ENCODE measurements at places on chromosomes 6 and 20.

GRCh38 chr6:77425216-77425615, 38.1 kb downstream of the HTR1B start:
- no peak for DNase-seq

DNA sequence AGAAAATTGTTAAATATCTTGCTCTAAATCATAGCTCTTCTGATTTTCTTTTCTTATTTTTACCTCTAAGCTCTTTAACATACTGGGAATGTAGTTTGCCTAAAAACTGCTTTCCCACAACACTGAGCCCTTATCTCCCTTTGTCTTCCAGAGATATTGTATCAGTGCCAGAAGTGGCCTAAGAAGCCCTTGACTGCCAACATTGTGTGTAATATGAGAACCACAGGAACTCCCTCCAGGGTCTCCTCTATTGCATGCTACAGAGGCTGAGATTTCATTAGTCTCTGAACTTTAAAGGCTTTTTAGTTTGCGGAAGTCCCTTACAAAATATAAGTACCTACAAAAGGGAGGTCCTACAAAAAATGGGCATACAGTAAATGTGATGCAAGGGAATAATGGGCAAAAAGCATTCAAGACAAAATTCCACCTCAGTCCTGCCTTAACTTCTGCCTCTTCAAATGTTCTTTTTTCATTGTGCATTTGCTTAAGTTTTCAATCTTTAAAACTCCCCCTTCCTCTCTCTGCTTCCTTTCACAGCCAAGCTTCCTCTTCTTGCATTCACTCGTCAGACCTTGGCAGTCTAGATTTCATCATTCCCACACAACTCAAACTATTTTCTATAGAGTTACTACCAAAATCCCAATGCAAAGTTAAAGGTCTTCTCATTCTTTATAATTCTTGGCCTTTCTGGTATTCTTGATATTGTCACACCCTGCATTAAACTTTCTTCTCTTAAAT, 76.5 kb downstream of the ADGRG6 start:
- DNase-seq: no peak

DNA sequence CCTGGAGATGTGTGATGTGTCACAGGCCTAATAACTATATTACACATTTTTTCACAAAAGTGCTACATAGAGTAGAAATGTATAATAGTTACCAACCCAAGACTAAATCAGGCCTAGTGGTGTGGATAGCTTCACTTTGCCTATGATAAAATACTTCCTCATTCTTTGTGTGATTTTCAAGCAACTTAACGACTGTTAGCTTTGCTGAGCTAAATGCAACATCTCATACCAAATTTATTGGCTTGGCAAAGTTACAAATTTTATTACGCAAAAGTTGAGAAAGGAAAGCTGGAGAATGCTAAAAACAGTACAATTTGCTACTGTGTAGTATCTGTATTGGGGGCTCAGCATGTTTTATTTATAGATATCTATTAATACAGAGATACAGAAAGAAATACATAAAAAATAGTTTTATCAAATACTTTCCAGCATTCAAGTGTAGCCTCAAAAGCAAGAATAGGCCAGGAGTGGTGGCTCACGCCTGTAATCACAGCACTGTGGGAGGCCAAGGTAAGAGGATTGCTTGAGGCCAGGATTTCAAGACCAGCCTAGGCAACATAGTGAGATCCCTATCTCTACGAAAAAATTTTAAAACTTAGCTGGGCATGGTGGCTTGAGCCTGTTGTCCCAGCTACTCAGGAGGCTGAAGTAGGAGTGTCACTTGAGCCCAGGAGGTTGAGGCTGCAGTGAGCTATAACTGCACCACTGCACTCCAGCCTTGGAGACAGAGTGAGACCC, 3.6 kb upstream of the EDN1 start:
- no peak for DNase-seq

DNA sequence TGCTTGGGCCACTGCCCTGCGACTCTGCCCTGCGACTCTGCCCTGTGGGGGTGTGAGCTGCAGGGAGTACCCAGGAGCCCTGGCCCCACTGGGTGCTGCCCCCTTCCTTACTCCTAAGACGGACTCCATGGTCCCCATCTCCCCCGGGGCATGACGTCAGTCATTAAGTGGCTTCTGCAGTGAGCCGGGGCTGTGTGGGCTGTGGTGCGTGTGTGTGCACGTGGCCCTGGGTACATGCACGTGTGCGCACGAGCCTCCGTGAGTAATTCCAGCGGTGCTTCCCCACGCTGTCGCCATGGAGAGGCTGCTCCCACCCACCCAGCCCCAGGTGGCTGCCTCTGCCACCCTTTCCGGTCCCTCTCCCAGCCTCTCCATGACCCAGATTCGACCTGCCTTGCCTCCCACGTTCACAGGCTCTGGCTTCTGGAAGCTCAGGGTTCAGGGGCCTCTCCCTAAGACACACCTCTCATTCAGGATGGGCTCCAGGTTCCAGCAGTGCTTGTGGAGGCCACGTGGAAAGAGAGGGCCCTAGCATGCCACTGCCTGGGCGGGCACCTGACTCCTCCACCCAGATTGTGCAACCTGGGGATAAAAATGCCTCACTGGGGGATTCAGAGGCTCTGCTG, 88.3 kb downstream of the DLGAP4 start:
- DNase-seq: no peak

GRCh38 chr6:131854803-131855202, 47.0 kb downstream of the ENPP1 start:
- no peak for DNase-seq

GRCh38 chr6:79833264-79833963, 113.9 kb downstream of the ELOVL4 start:
- no peak for DNase-seq

GRCh38 chr6:101509536-101509935, 116.0 kb downstream of the GRIK2 start:
- no peak for DNase-seq

DNA sequence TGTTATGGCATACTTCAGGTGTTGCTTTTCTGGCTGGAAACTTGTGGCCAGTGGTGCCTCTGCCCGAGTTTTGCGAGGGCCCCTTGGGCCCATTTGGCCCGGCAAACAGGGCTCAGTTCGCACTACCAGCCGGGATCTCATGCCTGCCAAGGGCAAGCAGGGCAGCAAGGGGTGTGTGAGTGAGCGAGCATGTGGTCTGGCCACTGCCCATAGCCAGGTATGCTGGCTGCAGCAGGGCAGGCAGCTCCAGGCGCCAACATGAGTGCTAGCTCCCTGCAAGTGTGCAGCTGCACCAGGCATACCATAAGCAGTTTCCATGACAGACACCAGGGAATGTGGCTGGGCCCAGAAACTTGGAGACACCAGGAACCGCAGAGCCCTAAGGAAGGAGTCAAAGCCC, 389.5 kb downstream of the NKAIN2 start:
- no peak for DNase-seq

DNA sequence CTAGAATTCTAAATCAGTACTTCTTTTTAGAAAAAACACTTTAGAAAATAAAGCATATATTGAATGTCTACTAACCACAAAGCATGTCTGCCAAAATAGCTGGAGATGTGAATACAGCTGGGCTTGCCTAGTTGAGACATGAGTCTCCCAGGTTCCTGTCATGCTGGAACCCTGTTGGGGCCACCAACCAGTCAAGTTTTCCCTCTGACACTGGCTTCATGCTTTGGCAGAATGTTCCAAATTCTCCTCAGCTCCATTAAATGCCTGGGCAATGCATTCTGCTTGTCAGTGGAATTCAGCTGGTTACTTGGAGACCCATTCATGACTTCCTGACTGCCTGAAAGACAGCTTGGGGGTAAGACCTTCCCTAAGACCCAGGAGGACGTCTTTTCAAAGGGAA, 87.2 kb downstream of the PRND start:
- no peak for DNase-seq

GRCh38 chr20:13046409-13046808, 37.6 kb downstream of the SPTLC3 start:
- DNase-seq: no peak

DNA sequence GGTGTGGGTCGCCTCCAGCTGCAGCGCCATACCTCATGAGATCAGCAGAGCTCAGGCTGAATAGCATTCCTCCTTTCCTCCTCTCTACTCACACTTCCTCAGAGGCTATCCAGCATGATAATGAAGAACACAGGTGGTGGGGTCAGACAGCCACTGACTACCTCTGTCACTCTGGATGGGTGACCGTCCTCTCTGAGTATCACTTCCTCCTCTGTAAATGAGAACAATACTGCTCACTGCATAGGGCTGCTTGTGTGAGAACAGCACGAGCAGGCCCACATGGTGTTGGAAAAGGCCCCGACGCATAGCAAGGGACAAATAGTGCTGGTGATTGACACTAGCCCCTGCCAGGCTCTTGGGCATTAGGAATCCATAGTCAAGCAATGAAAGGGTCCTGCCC, 239.1 kb downstream of the PRKN start:
- DNase-seq: no peak

DNA sequence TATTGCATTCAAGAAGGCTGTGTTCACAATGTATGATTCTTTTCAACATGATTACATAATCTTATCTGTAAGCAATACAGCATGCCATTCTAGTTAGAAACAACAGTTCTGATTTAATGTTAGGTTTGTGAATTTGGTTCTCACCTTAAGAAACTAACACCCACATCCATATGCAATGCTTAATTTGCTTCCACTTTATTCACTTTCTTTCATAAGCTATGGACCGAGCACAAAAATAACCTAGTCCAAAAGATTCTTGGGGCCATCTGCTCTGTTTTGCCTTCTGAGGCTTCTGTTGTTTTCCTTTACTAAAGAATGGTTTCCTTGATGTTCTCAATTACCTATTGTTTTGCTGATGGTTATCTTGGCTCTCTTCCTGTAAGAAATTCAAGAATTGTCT, 258.2 kb downstream of the EYS start:
- DNase-seq: no peak

GRCh38 chr20:19935842-19936241, 81.3 kb upstream of the NAA20 start:
- DNase-seq: no peak

GRCh38 chr6:46134216-46134615, 4.4 kb downstream of the ENPP4 start:
- no peak for DNase-seq

DNA sequence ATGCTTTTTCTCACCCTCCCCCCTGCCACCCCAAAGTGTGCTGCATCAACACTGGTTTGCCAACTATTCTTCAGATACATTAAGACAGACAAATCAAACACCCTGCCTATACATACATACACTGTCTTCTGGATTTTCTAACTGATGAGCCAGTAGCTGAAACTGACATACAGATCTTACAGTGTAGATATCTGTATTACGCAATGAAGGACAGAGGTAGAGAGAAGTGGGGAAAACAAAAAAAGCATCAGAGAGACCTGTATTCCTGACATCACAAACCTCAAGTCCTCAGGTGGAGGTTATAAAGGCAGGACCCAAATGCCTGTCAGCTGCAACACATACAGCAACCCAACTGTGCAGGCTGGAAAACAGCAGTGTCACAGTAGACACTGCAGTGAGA, 535.4 kb downstream of the HACE1 start:
- DNase-seq: no peak

DNA sequence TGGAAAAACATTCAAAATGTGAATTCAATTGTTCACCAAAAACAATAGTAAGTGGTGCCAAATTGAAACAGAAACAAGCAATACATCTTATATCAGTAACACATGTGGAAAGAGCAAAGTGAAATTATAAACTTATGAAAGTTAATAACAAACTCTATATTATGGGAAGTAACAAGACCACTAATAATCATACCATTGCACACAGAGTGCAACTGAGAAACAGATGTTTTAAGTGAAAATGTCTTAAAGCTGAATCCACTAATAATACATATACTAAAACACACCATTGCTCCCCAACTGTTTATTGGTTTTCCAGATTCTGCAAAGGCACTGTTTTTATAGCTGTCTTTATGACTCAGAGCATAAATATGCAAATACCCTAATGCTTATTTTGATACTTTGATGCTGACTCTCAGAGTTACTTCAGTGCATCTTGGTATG, 292.3 kb downstream of the RFPL4B start:
- DNase-seq: no peak

DNA sequence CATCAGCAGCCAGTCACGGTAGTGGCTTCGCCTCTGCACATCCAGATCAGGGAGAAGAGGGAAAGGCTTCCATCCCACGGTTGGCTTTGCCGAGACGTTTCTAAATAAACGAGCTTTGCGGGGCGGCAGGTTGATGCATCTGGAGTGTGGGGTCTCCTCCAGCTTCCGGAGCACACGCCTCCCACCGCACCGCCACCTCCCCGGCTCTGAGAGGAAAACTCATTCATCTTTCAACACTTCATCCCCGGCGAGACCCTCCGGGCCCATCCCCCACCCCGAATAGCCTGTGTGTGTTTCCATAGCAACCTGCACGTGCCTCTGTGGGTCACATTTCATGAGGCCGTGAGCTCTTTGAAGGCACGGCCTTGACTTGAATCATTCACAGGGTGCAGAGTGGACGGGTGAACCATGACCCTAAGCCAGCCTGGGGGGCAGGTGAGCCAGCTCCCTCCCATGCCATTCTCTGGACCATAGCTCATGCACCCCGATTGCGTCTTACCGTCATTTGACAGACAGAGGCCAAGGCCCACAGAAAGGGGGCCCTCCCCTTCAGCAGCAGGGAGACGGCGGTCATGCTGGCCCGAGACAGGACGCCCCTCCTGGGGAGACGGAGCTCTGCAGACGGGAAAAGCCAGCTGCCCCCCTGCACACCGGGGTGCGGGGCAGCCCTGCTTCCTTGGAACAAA, 16.2 kb upstream of the CHRNA4 start:
- DNase-seq: peak; percentile 90

- DNase-seq: no peak
Observed at GRCh38 chr6:26388441-26388840, 5.5 kb downstream of the BTN2A2 start.

DNA sequence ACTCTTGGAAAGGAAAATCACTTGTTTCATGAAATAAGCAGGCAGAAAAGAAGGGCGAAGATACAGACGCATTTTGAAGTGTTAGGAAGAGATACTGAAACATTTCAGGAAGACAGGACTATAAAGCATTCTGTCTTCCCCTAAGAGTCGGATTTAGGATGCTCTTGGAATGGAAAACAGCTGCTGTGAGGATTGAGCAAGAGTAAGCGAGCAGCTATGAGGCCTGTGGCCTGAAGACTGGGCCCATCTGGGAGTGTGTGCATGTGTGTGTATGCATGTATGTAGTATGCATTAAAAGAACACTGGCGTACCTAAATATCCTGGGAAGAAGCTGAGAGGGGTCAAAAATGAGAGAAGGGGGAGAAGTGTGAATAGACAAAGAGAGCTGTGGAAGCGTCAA, 83.6 kb downstream of the SIM1 start:
- DNase-seq: no peak

GRCh38 chr20:8213831-8214587, 81.9 kb downstream of the PLCB1 start:
- DNase-seq: no peak

DNA sequence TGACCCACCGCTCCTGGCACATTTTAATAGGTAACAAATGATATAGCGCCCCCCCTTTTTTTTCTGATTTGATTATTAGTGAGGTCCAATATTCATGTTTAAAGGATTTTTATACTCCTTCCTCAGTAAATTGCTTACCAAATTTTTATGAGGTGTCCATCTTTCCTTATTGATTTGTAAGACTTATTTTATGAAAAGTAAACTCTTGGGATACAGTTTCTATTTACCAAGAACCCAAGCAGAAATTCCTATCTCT, 25.1 kb downstream of the TRIM27 start:
- no peak for DNase-seq

All from glutamatergic neuron (in vitro differentiated cells).